ENCODE measurements at places on chromosomes 16 and 17.
A peak's percentile ranks its signal among the peaks of the same experiment; 100 is the strongest.

- DNase-seq, result no peak
These were observed 681 bp downstream of the USP43 start for GRCh38 chr17:9645851-9646545.

DNA sequence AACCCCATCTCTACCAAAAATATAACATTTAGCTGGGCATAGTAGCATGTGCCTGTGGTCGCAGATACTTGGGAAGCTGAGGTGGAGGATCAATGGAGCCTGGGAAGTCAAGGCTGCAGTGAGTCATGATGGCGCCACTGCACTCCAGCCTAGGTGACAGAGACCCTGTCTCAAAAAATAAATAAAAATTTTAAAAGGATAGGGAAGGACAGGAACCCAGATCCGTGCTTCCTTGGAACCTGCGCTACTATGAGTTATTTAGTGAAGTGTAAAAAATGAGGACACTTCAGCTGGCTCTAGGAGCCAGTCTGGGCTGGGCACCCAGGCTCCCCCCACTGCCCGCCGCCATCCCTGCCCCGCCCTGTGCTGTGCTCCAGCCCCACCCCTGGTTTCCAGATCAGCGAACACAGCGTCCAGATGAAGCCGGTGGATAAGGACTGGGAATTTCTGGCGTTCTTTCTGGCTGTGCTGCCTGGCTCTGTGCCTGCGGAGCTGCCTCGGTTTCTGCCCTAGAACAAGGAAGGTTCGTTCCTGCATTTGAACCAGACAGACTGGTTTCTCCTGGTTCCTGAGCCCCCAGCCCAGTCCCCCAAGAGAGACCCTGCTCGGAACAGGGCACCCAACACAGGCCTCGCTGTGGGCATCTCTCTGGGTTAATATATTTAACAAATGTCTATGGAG, 18.5 kb downstream of the PLLP start:
- DNase-seq, result no peak

- DNase-seq, result no peak
These were observed 32.1 kb downstream of the MYH3 start for GRCh38 chr17:10624969-10625368.

GRCh38 chr17:62808576-62808970, 459 bp upstream of the MARCHF10 start:
- no peak for DNase-seq

DNA sequence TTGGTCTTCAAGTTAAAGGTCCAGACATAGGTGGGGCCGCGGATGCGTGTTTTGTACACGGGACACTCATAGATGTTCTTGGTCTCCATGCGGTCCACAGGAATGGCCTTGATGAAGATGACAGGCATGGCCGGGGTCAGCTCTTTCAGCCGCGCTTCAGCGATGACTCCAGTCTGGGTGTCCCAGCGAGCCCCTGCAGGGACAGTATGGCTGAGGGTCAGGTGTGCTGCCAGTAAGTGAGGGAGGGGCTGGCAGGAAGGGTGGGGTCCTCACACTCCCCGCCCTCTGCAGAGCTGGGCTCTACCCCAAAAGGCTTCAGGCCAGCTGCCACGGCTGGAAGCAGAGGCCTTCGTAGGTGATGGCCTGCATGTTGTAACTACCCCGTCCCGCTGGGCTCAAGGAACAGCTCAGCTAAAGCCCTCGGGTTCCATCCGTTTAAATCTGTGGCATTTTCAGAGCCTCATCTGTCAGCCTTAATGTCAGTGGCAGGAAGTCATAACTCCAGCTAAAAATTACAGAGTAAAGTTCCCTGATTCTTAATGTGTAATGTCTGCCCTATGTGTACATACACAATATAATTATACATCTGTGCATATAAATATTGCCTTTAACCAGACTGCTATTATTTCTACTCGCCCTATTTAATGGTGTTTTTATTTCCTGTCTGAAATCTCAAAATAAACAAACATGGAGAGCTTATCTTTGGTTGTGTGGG, 45.7 kb downstream of the PGS1 start:
- DNase-seq, result no peak

DNA sequence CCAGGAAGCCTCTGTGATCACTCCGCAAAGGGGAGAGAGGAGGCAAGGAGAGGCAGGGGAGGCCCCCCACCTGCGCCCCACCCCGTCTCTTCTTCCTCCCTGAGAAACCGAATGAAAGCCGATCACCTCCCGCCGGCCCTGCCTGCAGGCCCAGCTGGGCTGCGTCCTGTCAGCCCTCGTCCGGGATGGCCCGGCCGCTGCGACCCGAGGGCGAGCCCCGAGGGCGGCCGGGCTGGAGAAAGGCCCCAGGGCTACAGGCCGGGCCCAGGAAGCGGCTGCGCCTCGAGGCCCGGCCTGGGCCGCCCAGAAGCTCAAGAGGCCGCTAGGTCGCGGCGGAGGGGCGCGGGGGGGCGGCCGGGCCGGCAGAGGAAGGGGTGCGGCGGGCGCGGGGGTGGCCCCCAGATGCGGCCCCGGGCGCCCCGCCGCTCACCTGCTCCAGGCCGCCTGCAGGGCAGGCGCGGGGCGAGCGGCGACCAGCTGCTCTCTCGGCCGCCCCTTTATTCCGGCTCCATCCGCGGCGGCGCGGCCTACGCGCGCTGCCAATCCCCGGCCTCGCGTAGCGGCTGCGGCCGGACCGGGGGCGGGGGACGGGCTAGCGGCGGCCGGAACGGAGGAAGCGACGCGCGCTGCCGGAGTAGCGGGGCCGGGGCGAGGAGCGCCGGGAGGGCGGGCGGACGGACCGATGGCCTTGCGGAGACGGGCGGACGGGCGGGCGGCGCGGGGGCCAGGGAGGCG, at the start of gene ZNF319:
Gene ZNF319 (minus strand): TSS at position 702 of the 735 bp plus-strand sequence. CDS start 2,407 bp downstream, outside the sequence.
- no peak for DNase-seq

DNA sequence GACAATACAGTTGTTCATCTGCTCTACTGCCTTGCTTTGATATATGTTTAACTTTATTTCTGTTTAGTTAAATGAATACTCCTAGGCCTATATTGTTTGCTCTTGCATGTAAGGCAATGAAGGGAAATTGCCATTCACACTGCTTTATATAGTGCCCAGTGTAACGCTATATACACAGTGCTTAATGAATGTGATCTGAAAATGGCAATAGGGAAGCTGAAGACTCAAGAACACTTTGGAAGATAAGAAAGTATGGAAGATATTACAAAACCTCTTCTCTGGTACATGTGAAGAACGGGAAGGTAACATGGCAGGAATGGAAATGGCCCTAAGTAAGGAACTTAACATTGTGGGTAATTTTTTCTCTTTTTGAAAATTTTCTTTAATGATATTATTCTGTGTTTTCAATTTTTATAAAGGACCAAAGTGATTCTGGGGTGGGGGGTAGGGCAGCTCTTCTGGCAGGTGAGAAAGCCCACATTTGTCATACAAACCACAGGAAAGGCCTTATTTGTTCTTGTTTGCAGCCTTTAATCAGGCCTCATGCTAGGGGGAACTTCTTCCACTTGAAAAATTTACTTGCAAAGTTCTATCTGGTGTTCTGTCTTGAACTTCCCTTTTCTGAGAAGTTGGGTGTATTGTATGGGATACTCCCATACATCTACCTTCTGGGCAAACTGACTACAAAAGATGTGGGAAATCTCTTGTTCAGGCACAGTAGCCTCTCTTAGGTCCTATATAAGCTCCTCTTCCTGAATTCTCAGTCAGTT, 100.8 kb upstream of the CORO6 start:
- DNase-seq, result no peak

GRCh38 chr17:43316522-43317142, 82.2 kb upstream of the ARL4D start:
- DNase-seq, result no peak

- no peak for DNase-seq
These were observed 44.8 kb upstream of the CLEC18B start for GRCh38 chr16:74465851-74466685.

DNA sequence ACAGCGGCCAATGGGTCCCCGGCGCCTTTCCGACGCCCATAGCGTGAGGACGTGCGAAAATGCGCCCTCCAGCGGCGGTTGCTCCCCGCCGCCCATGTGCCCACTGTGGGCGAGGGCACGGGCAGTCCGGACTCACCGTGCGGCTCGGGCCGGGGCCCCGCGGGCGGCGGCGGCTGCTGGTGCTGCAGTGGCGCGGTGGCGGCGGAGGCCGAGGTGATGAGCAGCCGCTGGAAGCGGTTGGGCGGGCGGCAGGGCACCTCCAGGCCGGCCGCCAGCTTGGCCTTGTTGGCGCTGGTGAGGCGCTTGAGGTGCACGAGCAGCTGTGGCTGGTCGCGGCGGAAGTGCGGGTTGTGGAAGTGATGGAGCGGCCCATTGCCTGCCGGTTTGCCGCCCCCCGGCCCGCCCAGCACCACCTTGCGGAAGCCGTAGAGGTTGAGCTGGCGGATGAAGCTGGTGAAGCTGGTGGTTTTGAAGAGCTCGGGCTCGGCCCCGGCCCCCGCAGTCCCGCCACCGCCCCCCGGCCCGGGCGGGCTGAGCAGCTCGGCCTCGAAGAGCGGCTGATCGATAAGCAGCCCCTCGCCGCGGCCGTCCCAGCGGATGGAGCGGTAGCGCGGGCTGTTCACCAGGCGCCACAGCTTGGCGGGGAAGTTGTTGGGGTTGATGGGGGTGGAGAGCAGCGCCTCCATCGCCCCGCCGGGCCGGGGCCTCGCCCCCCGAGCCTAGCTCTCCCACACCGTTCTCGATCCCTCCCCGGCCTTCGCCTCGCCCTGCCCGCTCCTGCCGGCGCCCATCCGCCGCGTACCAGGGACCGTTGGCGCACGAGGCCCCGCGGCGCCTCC, at the start of gene HSF5:
Gene HSF5 (minus strand): TSS at position 820 of the 839 bp plus-strand sequence. CDS start 134 bp downstream, at position 686.
- no peak for DNase-seq

GRCh38 chr16:67357561-67357960, 30.9 kb downstream of the LRRC36 start:
- DNase-seq, result no peak

GRCh38 chr17:164303-165235, 16.9 kb downstream of the DOC2B start:
- DNase-seq, result peak; percentile 65

- DNase-seq, result no peak
These were observed 11.1 kb downstream of the LDHD start for GRCh38 chr16:75105306-75106061.

GRCh38 chr17:79202480-79202879, 127.9 kb downstream of the ENGASE start:
- DNase-seq, result no peak

GRCh38 chr16:63776034-63776433, 1345.8 kb downstream of the CDH11 start:
- no peak for DNase-seq

DNA sequence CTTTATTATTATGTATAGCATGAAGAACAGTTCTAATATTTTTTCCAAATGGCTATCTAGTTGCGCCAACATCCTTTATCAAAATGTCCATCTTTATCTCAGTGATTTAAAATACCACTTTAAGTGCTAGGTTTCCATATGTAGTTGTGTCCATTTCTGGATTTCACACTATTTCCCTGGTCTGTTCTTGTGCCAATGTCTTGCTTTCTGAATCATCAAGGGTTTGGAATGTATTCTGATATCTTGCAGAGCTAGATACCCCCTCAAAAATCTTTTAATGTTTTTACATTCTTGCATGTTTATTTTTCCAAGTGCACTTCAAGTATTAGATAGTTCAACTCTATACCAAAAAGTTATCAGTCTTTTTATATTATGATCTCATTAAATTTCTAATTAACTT, 14.3 kb downstream of the MBTD1 start:
- DNase-seq, result no peak

DNA sequence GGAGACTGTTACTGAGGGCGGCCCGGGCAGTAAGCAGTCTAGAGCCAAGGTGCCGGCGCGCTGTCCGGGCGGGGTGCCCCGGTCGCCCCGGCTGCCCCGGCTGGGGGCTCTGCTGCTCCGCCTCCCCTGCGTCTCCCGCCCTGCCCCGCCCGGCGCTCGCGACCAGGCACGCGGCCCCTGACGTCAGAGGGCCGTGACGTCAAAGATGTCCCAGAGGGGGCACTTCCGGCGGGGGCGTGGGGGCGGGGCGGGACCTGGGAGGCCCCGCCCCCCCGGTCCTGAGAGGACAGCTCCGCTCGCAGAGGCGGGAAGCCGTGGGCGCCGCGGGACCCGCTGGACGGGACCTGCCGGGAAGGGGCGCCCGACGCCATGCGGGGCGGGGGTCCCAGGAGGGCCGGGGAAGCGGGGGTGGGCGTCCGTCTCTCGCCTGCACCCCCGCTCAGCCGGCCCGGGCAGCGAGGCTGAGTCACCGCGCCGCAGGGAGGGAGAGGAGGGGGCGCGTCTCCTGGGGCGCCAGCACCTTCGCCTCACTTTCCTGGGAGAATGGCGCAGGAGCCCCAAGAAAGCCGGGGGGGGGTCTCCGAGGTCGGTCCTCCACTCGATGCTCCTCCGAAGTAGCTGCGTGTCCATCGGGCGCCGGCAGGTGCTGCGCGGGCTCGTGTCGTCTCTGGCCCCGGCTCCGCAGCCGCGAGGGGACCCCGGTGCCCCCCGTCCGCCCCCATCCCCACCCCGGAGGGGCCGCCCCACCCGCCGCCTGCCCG, 4.4 kb upstream of the HIC1 start:
- DNase-seq, result no peak
